Stimulated activated CD4-positive, alpha-beta T cell treated with anti-CD3 and anti-CD28 coated beads, Interleukin-15, amount 100 ng/mL, for 1 hour (primary cell): ENCODE measurements at places on chromosomes 4 and X.

- DNase-seq, result no peak
Measured at GRCh38 chrX:55039471-55039870, 8.7 kb upstream of the ALAS2 start.

DNA sequence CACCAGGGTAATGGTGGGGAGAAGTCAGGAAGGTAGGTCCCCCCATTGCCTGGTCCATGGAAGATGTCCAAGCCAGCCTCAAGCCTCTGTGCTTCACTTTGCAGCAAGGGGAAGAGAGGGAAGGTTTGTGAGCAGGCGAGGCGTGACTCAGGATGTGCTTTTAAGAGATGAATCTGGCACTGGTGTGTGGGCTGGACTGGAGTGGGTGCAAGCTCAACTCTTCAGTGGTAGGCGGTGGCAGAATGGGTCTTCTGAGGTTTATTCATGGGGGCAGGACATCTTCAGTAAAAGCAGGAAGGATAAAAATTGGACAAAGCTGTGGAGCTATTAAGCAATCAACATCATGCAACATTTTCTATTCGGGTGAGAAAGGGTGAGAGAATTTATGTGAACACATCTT lies 19.4 kb downstream of the GPM6B start:
- DNase-seq, result no peak

- DNase-seq, result no peak
Measured at GRCh38 chr4:19999775-20000414, 251.8 kb upstream of the SLIT2 start.

GRCh38 chr4:154421618-154422017 lies 70.0 kb downstream of the DCHS2 start:
- no peak for DNase-seq

- no peak for DNase-seq
Measured at GRCh38 chrX:48737940-48738339, 23.6 kb upstream of the GLOD5 start.

DNA sequence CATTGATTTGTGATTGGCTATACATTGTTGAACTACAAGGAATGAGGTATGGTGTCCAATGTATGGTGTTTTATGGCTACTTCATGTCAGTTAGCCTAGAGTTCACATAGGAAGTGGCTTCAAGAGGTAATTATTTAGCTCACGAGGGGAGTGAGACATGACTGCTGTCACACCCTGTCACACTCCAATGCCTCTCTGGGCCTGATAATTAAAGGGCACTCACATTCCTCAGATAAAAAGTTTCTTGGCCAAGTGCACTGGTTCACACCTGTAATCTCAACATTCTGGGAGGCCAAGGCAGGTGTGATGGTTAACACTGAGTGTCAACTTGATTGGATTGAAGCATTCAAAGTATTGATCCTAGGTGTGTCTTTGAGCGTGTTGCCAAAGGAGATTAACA lies 65.0 kb upstream of the DDX60 start:
- no peak for DNase-seq

- DNase-seq, result no peak
Measured at GRCh38 chr4:104262678-104263077, 232.0 kb downstream of the CXXC4 start.

DNA sequence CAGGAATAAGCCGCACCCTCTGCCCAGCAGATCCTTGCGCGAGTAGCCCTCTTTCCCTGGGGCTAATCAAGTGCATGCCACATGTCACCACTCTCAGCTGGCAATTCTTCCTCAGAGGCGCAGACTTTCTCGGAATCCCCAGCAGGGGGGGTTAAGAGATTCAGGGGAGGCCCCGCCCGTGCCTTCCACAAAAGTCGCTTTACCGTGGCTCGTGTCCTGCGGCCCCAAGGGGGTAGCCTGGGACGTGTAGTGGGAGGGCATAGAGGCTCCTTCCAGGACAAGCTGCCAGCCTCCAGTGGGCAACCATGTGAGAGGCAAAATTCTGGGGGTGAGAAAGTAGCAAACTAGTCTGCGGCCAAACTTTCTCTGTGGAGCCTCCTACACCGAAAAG lies 652 bp downstream of the SRPX start:
- DNase-seq, result no peak

DNA sequence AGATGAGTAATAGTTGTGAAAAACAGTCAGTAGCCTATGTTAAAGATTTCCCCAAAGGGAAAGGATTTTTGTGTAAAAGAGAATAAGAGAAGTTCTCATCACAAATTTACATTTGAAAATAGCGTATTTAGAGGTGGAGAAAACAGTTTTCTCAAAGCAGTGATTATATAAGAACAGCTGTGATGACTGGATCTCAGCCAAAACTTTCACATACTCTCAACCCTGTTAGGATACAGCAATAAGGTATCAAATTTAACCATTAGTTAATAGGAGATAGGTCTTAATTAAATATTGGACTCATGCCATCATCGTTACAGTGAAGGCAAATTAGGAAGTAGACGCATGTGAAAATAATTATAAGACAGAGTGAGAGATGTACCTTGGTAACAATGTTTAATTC lies 622.7 kb downstream of the PCDH18 start:
- no peak for DNase-seq

DNA sequence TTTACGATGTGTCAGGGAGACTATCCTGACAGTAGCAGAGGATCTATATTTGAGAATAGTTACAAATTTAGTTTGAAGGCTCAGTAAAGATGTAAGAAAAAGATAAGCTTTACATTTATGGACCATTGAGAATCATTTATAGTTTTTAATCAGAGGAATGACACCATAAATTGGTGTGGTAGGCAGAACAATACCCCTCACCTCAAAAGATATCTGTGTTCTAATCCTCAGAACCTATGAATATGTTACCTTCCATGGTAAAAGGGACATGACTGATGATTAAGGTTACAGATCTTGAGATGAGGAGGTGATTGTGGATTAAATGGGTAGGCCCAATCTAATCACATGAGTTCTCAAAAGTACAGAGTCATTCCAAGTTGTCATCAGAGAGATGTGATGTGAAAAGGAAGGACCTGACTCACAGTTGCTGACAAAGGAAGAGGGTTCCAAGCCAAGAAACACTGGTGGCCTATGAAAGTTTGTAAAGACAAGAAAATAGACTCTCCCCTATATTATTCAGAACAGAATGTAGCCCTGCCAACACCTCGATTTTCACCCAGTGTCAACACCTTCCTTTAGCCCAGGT lies 27.0 kb downstream of the EREG start:
- DNase-seq, result no peak

DNA sequence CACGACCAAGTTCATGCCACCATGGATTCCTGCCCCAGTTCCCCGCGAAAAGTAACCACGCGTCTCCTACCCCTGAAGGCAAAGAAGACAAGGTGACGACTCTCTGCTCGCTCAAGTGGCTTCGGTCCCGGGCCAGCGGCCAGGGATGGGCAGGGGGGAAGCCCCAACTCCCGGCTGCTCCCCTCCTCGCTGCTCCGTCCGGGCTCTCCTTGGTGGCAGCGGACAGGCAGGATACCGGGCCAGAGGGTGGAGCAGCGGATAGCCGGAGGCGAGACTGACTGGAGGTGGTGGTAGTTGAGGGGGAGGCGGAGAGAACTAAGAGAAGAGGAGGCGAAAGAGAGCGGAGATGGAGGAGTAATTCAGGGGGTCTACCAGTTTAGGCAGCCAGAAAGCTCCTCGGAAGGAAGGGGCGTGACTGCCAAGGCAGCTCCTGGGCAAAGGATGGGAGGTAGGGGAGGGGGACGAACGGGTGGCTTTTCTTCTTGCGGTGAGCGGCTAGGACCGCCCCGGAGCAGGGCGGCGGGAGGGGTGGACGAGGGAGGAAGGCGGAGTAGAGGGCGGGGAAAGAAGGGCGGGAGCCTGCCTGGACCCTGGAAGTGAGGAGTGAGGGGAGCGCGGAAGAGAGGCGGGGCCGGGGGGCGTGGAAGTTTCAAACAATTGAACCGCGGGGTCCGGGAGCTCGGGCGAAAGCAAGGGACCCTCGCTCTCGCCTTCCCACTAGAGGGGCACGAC lies at the start of gene AMOT:
TSS of gene AMOT (minus strand) at position 450 of the 732 bp plus-strand sequence. CDS start 17,705 bp downstream, outside the sequence.
- DNase-seq, result peak; percentile 21

DNA sequence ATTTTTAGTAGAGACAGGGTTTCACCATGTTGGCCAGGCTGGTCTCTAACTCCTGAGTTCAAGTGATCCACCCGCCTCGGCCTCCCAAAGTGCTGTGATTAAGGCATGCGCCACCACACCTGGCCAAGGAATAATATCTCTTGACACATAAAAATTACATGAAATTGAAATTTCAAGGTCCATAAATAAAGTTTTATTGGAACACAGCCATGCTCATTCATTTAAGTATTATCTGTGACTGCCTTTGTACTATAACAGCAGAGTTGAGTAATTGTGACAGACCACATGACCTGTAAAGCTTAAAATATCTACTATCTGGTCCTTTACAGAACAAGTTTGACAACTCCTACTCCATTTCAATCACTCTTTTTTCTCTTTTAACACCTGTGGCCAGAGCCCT lies 17.8 kb upstream of the EGFL6 start:
- no peak for DNase-seq

DNA sequence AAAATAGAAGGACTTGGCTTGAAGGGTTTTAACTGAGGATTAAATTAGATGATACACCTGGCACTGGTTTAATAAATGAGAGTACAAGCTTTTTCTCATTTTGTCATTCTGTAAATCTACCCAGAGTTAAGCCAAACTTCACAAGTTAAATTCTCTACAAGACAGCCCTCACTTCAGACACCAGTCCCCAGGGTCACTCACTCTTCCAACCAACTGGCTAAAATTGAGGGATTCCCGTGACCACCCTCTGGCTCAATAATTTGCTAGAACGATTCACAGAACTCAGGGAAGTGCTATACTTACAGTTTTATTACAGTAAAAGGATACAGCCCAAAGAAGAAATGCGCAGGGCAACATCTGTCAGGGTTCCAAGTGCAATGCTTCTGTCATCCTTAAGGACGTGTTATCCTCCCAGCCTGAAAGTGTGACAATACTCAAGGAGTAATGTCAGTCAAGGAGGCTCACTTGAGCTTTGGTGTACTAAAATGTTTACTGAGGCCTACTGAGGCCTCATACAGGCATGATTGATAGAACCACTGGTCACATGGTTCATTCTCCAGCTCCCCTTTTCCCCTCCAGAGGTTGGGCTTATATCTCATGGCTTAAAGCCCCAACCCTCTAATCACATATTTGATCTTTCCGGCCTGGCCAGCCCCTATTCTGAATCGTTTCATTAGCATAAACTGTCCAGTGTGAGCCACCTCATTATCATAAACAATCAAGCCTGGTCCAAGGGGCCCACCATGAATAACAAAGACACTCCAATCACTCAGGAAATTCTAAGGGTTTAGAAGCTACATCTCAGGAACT lies 9.6 kb upstream of the TMSB4X start:
- no peak for DNase-seq

GRCh38 chr4:78975865-78976264 lies 36.6 kb upstream of the PAQR3 start:
- DNase-seq, result no peak

DNA sequence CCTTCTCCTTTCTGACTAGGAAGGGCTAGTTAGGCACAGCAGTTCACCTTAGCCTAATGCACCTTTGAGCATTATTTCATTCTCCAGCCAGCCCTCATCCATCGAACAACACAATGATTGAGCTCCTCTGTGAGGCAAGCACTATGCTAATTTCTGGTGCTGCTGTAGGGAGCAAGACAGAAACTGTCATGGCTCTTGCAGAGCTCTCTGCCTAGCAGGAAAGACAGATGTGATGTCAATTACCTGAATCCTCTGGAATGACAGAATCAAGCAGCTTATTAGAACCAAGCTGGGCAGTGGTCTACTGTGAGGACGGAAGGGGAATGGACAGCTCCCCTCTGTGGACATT lies 256.1 kb upstream of the NOCT start:
- DNase-seq, result no peak

GRCh38 chrX:69795702-69796101 lies 179.8 kb downstream of the EDA start:
- DNase-seq, result no peak
